Activated CD8-positive, alpha-beta T cell treated with anti-CD3 and anti-CD28 coated beads for 36 hours (primary cell): ENCODE measurements at places on chromosomes 1 and 21.

DNA sequence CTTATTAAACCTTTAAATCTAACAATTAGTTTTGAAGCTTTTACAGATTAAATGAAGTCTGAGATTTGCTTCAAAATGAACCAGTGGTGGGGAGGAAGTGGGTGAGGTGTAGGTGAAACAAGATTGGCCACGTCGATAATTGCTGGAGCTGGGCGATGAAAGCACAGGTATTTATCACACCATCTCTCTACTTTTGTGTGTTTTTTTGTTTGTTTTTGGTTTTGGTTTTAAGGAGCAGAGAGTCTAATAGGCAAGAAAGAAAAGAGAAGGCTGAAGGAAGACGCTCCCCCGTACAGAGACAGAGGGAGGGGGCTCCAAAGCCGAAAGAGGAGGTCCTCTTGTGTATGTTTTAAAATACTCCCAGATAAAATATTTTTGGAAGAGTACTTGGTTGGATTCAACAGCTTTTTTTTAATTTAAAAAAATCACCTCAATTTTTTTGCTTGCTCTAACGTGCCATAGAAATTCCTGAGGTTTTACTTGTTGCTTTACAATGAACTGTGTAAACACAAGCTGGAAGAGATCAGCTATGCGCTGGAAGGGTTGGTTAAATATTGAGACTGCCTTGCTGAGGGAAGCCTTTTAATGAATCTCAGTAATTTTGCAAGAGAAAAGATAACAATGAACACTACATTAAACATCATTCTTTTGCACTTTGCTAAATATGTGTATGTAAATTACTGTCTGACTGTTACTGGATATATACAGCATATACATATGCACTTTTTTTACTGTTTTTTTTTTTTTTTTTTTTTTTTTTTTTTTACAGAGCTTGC is 6.7 kb upstream of the LGALS8 start:
- no peak for DNase-seq

DNA sequence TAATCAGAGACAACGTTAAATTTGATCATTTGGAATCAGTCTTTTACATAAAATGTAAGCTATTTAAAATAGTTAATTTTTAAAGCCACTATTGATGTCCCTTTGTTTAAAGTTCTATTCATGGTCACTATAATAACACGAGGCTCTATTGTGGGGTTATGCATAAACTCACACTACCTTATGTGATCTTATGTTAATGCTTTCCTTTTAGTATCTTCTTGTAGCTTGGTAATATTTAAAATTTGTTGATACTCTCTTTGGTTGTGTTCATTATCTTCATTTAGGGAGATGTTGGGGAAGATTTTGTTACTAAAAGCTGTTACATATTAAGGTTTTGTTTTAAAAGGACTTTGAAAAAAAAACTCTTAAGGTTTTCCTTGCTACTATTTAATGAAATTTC is 1.2 kb downstream of the B3GALT2 start:
- no peak for DNase-seq

- DNase-seq, result no peak
These were observed 33.0 kb upstream of the MTF1 start for GRCh38 chr1:37892151-37893047.

GRCh38 chr1:172375211-172375631 is 45.3 kb upstream of the C1orf105 start:
- peak; percentile 4 for DNase-seq

- DNase-seq, result no peak
These were observed 19.2 kb upstream of the BACE2 start for GRCh38 chr21:41148798-41149197.

- peak; percentile 15 for DNase-seq
These were observed 191.4 kb downstream of the ZBTB18 start for GRCh38 chr1:244242446-244242845.

GRCh38 chr1:150404465-150404864 is 40.5 kb downstream of the RPRD2 start:
- no peak for DNase-seq

DNA sequence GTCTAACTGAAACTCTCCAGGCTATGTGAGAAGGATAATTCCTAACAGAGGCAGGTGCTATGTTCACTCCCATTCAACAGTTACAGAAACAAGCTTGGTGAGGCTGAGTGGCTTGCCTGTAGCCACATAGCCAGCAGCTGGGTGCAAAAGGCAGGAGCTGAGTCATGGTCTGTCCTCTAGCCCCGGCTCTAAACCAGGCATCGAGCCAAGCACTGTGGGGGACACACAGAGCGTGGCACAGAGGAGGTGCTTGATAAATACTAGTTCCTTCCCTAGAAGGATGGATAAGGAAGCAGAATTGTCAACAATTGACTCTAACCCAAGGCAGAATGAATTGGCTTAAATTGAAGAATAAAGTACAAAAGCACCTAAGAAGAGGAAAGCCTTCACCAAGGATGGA is 10.4 kb upstream of the KCNA2 start:
- no peak for DNase-seq

DNA sequence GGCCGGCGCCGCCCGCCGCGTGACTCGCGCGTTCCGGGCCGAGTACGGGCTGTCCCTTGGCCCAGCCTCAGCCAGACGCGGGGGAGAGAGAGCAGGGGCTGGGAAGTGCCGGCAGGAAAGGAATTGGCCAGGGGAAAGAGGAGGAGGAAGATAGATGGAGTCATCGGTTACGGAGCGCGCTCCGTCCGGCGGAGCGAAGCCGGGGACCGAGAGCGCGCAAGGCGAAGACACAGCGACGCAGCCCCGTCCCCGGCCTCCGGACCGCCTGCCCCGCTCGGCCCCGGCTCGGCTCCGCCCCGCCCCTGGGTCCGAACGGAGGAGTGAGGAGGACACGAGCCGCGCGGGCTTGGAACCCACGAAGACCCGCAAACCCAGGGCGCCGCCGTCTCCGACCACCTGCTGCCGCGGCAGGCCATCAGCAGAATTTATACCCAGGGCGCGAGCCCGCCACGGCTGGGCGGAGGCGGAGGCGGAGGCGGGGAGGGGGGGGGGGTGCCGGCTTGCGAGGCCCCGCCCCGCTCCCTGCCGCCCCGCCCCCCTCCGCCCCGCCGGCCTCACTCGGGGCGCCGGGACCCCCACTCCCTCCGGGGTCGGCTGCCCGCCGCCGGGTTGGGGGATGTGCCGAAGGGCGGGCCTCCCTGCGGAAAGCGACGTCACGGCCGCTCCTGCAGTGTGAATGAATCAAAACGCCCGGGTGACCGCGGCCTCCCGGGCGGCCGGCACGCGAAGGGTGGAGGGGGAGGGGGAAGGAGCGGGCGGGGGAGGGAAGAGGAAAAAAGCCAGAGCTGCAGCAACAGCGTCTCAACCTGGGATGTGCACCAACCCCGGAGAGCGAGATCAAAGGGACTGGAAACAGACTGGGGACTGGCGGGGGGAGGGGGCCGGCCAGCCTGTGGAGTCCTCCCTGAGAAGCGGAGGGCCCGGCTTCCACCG is at the start of gene LHX4:
TSS of gene LHX4 (plus strand) at position 782 of the 933 bp plus-strand sequence. CDS start 266 bp downstream, outside the sequence.
- DNase-seq, result peak; percentile 51

DNA sequence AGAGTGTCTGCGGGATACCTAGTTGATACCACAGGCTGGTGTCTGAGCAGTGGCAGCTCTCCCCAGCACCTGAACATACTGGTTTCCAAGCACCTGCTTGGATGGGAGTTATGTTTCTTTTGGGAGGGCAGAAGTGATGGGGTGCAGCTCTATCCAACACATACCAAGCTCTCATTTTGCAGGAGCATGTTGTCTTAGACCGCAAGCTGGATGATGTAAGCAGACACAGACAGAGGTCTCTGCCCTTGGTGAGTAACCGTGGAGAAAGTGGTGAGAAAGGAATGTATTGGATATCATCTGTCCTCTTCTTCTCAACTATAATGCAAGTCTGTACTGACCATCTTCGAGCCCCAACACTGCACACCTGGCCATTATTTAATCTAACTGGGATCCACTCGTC is 37.4 kb downstream of the ZNF496 start:
- DNase-seq, result no peak

GRCh38 chr1:236214761-236215160 is 67.0 kb downstream of the ERO1B start:
- DNase-seq, result no peak

DNA sequence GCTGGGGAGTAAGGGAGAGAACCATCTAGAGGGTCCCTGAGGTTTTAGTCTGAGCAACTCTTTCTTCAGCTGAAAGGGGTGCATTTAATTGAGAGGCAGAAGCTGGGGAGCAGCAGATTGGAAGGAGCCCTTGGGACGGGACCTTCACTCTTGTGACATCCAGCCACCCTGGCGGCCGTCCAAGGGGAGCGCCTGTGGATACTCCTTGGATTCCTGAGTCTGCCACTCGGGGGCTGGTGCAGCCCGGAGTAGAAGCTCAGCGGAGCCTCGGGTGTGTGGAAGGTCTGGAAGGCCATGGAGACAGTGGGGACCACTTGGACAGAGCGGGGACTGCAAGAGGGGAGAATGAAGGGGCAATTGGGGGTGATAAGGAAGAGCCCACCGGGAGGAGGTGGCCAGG is 68.7 kb downstream of the AJAP1 start:
- DNase-seq, result no peak

DNA sequence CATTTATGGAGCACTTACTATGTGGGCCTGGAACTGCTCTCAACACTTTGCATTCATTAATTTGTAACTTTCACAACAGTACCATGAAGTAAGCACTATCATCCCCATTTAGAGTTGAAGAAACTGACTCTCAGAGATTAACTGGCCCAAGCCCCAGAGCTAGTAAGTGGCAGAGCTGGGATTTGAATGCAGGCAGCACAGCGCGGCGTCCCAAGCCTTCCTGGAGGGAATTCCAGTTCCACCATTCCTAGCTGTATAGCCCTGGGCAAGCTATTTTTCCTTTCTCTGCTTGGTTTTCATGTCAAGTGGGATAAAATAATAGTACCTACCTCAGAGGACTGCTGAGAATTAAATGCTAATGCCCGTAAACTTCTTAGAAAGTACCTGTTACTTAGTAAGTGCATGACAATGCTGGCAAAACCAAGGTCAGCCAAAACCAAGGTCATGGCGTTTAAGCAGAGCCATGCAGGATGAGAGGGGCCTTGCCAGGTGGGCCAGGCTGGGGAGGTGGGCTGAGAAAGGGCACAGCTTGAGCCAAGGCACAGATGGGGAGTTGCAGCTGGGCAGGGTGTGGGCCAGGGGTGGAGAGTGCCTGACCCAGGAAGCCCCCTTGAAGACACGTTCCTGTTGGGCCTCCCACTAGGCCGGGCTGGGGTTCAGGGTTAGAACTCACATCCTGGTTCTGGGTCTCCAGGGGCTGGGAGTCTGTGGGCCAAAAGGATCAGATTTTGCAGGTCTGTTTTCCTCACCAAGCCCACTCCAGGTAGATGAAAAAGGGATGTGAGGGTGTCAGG is 4.6 kb upstream of the KNCN start:
- no peak for DNase-seq

DNA sequence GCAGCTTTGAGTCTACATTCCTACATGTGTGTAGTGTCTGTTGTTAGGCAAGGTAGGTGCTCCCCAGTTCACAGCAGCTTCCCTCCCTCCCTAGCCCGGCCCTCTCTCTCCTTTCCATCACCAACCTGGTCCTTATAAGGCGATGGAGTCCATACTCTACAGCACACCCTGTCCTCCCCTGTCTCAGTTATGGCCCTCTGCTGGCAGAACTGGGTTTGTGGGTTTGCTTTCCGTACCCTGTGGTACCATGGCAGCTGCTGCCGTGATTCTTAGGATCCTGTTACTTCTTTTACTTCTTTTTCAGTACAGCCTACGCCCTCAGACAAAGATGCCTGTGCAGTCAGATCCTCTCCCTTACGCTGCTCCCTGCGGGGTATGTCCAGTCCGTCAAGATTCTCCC is 31.7 kb downstream of the AK5 start:
- DNase-seq, result peak; percentile 43

DNA sequence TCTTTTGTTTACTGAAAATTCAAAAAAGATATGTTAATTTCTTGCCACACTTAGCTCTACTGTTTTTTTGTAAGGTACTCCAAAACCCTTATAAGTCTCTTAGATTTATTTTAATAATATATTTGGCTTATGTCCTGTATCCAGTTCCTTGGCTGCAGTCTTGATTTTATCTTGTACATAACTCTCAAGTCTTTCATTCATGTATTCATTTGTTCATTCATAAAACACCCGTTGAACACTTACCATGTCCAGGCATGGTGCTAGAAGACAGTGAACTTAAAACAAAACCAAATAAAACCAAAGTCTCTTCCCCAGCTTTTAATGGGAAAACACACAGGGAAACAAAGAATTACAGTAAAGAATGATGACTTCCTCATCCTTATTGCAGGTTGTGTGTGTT is 215.8 kb downstream of the FGGY start:
- no peak for DNase-seq

DNA sequence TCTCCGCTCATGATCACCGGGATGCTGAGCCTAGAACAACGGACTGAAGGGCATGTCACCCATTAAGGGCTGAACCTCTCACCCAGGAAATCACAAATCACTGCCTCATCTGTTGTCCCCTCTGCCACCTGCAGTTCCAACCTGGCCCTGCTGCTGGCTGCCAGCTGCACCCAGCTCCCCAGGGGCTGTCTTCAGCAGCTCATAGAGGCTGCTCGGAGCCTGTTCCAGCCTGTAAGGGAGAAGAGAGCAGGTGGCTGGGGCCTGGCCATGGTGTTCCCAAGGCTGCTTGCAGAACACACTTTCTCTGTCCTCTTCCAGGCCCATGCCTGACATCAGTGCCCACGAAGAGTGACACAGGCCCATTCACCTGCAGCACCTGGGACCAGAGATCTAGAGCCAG is 44.5 kb upstream of the DISP3 start:
- DNase-seq, result no peak

- no peak for DNase-seq
These were observed 50.2 kb downstream of the ENAH start for GRCh38 chr1:225602590-225603206.

DNA sequence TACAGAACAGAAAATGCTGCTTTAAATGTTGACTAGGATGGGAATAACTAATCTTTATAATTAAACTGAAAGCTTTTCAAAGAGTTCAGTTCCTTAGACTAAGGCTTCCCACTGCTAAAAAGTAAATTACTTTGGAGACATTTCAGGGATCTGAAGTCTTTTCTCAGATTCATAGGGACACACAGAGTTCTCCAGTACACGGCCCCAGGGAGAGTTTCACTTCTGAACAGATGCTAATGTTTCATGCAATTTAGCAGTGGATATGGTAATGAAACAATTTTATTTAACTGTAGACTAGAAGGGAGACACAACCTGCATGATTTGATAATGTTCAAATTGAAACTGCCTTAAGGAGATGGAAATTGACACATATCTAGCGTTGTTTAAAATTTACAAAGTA is 1282.6 kb downstream of the NCAM2 start:
- no peak for DNase-seq

DNA sequence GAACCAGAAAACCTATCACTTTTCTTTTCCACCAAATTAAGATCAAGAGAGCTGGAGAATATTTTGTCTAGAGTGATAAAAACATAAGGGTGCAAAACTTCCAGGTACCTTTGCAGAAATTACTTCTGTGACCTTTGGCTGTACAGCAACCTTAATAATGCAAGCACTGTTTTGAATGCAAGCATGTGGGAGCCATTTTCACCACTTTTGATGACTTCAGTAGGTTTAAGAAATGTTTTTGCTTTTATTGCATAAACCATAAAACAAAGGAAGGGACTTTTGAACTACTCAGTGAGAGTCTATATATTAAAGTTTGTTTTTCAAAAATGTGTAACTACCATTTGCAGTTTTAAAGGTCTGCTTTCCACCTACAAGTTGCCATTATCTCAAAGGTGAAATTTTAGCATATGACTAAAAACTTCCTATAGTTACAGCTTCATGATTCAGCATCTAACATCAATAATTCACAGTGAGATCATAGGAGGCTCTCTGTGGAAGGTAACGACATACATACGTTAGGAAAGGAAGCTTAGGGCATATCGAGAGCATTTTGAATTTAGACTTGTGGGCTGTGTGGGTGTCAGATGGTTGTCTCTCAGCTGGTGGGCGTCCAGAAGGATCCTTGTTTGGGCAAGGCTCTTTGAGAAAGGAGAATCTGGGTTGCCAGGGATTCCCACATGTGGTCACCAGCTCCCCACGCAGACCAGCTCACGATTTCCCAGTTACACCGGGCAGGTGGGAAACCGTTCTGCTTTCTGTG is 1.1 kb upstream of the GADD45A start:
- peak; percentile 74 for DNase-seq
